Omental fat pad (tissue), 4 donors: ENCODE measurements at places on chromosomes 4 and X.

- no peak for DNase-seq
Measured at GRCh38 chr4:87762311-87762710, 37.0 kb upstream of the IBSP start.

DNA sequence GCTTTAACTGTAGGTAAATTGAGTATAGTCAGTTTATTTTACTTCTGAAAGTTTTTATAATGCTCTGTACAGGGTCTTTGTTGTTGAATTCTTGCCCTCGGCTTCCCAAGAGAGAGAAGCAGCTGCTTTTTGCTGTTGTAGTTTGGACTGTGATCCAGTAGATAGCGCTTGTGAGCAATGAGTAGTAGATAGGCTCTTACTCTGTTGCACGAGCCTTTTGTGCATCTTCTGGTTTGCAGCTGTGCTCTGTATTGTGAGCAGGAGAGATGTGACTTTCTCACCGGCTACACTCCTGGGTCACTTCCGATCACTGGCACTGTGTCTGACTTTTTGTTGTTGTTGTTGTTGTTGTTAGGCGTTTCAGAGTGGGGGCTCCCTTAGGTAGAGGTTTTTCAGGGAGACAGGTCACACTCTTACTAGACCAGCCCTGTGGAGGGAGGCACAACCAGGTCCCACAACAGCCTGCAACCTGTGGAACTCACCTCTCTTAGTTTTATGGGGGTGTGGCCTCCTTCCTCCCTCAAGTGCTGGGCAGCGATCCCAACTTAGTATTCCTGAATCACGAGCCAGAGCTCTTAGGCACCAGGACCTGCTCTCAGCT is 822.1 kb upstream of the GALNTL6 start:
- no peak for DNase-seq

DNA sequence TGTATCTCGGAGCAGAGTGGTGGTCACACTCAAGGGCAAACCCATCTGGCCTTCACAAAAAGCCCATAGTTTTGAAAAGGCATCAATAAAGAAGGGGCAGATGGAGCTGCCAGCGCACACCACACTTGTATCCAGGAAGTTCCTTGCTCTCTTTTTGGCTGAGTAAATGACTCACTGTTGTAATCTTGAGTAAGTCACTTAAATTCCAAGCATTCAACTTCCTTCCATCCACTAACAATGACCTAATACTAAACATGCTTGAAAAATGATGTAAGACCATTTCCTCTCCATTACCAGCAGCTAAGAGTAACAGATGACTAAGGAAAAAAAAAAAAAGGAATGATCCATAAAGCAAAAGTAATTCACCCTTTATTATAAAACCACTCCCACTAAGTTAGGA is 32.4 kb upstream of the MYOZ2 start:
- no peak for DNase-seq

GRCh38 chr4:48124870-48125269 is 9.2 kb downstream of the TXK start:
- DNase-seq = no peak

GRCh38 chrX:153338836-153339235 is 4.9 kb downstream of the ZNF275 start:
- no peak for DNase-seq
